T-helper 9 cell (primary cell): ENCODE measurements at places on chromosomes 1 and 21.

DNA sequence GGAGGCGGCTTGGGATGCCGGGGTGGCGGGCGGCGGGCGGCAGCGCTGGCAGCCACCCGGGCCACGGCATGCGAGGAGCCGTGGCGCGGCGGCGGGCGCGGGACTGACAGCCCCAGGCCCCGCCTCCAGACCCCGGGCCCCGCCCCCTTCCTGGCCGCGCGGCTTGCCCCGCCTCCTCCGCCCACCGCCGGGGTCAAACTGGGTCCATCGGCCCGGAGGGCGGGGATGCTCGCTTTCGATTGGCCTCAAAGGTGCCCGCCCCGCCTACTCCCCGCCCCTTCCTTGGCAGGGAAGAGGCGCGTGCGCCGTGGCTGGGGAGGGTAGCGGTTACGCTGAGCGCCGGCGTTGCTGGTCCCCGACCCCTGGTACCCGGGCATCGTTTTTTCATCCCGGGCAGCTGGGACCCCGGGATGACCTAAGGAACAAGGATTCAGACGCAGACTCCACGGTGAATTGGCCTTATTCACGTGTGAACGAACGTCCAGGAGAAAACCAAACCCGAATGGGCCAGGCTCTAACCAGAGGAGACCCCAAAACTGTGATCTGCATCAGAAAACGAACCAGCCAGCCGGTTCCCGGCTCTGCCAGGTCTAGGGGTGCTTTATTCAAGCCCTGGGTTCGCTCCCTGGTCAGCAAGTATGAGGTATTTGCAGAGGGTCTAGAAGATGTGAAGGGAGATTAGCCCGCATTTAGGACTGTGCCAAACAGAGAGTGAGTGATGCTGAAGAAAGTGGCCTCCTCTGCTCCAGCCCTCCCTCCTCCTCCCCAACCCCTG lies 117.2 kb upstream of the GUCA2B start:
- peak; percentile 98 for DNase-seq

DNA sequence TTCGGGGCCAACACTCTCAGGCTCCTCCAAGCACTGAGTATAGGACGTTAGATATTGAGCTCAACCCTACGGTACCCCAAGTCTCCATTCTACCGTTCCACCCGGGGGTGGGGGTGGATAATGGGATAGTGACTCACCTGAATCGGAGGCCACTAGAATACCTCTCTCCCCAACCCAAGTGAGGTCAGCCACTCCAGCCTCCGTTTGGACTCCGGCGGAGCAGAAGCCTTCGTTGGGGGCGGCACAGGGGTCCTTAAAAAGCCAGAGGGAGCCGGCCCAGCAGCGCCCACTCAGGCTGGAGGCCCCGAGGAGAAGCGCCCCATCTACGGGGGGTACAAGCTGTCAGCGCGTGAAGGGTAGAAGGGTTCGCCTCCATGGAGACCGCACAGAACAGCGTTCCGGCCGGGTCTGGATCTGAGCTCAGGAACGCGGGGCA lies 556 bp downstream of the WDR77 start:
- no peak for DNase-seq

GRCh38 chr21:26096494-26097371 lies 73.8 kb downstream of the APP start:
- DNase-seq: no peak

DNA sequence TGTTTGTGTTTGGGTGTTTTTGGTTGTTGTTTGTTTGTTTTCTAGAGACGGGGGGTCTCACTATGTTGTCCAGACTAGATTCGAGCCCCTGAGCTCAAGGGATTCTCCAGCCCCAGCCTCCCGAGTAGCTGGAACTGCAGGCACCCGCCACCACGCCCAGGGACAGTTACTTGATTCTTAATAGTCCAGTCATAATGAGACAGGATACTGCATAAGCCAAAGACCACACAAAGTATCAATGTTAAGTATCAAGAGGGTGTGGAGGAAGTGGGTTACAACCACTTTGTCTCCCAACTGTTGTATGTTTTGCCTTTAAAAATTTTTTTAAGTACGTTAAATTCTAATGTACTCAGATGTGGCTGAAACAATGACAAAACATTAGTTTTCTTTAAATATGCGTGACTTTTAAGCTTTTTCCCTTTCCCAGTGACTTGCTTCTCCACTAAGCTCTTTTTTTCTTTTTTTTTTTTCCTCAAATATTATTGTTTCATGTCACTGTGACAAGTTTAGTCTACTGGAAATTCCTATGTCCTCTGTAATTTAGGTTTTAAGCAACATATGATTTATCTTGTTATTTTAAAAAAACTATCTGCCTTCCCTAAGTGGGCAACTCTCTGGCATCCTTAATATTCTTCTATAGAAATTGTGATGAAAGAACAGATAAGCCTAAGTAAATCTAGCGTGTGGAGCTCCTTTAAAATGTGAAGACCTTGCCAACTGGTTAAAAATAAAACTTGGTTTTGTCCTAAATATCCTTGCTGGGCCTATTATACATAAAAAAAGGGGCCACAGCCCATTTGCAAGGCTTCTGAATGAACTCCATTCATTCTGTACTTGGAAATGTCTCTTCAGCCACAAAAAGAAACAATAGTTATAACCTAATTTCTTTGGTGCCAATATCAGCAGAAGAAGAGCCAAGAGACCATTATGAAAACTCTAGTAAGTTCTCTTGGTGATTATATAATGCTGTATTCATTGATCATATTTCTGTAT lies 56.2 kb upstream of the DPH5 start:
- no peak for DNase-seq

GRCh38 chr1:223752721-223753515 lies 40.6 kb downstream of the CAPN2 start:
- no peak for DNase-seq

GRCh38 chr21:32795376-32795775 lies 23.8 kb upstream of the PAXBP1 start:
- no peak for DNase-seq

DNA sequence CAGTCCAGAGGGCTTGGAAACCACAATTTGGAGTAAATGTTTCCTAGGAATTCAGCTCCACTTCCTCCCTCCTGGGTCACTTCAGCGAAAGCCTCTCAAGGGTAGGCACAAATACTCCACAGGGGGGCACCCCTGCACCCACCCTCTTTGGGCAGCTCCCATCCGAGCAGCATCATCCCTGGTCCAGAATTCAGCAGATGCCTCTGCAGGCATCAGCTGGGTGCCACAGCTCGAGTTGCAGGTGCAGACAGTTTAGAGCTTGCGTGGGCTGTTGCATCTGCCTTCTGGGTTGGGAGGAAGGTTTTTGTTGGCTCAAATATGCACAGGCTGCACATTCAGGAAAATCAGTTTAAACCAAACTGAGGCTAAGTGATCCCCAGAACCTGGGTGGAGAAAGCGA lies 25.0 kb downstream of the KANK4 start:
- DNase-seq: no peak

- no peak for DNase-seq
Measured at GRCh38 chr1:155970531-155971167, 7.7 kb downstream of the ARHGEF2 start.

GRCh38 chr1:26856604-26857469 lies 6.1 kb upstream of the SFN start:
- no peak for DNase-seq

- DNase-seq: no peak
Measured at GRCh38 chr1:168372861-168373371, 92.2 kb downstream of the TBX19 start.

DNA sequence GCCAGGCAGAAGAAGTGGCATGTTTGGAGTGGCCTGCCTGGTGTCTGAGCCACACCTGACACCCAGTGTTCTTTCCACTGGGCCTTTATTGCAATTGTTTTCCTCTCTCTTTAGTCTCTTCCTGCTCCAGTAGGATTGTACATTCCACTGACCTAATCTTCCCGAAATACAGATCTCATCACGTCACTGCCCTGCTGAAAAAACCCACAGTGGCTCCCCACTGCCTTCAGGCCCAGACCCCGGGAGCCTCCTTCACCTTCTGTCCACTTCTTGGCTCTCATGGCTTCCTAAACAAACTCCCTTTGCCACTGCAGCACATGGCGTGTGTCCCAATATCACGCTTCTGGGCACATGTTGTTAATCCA lies 25.3 kb upstream of the ATP5PO start:
- no peak for DNase-seq

DNA sequence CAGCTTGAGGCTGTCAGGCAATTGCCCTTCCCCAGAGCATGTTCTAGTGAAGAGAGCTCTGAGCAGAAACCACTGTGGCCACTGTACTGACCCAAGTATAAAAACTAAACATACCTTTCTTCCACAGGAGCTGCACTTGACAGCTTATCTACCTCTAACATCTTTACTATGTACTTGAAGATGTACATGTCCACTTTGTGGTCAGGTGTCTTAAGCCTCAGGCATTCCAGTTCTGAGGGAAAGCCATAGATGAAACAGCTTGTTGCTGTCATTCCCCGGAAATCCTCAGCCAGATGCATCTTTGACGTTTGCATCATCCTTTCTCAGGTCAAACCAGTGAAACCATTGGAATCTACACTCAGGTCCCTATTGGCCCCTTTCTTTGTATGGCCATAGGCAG lies 70.4 kb downstream of the CHRM3 start:
- DNase-seq: no peak

DNA sequence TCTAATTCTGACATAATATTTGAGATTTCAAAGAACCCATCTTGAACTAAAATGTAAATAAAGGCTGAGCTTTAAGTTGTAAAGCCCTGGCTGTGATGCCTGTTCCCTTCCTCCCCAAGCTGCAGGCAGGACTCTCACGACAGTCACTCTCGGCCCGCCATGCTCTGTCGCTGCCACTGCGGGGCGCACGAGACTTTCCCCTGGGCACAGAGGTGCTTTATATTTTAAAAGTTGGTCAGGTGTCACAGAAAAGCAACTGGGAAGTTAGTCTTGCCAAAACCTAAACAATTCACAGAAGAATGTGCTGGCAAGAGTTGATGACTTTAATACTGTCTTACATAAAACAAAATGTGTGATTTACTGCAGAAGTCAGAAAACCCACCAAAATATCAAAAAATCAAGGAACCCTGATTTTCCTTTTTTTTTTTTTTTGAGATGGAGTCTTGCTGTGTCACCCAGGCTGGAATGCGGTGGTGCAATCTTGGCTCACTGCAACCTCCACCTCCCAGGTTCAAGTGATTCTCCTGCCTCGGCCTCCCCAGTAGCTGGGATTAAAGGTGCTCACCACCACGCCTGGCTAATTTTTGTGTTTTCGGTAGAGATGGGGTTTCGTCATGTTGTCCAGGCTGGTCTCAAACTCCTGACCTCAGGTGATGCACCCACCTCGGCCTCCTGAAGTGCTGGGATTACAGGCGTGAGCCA lies 10.7 kb downstream of the LRRC47 start:
- no peak for DNase-seq

- no peak for DNase-seq
Measured at GRCh38 chr1:55007625-55008024, 8.9 kb downstream of the BSND start.

DNA sequence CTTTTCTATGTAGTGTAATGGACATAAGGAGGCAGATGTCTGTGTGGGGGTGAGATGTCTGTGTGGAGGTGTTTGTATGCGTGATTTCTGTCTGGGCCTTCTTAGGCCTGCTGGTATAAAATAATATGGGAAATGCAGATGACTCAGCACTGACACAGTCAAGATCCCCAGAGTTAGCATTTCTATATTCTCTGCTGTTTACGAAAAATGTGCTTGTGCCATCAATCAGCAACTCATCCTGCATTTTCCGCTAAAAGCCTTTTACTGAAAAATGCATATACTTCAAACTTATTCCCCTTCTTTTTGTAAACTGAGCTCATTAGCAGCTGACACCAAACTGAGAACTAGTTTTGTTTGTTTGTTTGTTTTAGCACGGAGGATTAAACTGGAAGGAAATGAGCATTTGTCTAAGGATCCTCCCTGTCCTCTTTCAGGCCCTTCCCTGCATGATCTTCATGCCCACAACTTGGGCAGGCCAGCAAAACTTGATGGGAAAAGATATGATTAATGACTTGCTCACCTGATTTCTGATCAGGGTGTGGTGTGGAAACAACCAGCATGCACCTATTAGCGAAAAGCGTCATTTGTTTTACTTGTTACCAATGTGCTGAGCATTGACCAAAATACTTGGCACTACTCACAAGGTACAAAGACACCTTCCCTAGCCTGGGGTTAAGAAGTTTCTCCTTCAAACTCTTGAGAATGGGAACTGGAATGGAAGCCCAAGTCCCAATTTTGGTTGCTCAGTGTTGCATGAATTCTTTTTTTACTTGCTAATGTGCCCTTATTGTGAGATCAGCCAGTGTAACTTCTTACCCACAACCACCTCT lies 77.4 kb downstream of the NDUFS5 start:
- no peak for DNase-seq

- no peak for DNase-seq
Measured at GRCh38 chr21:21436012-21436534, 437.9 kb downstream of the NCAM2 start.

DNA sequence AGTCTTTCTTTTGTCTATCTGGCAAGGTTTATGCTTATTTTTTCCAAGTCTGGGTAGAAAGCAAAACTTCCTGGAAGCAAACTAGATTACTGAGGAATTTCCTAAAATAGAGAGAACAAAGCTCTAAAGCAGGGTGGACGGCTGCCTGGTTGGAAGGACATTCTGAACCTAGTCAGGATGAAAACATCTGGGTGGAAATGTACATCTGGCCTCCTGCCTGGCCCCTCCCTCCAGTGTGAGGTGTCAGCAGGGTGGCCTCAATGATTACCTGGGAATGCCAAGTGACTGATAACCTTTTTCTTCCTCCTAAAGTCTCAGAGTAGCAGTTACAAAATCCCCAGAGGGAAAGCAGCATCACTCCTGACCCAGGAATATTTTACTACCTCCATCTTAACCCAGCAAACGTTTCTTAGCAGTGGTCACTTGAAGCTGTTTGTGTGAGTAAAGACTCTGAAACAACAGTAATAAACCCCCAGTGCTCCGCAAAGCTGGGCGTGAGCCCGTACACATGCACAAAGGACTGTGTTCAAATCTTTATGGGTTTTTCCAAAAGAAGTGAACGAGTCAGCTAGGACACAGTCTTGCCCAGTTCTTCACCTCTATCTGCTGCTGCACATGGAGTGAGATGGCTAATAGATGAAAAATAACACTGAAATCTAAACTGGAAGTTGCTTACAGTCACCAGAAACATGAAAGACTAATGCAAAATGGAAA lies 18.9 kb downstream of the ANGPTL7 start:
- no peak for DNase-seq

DNA sequence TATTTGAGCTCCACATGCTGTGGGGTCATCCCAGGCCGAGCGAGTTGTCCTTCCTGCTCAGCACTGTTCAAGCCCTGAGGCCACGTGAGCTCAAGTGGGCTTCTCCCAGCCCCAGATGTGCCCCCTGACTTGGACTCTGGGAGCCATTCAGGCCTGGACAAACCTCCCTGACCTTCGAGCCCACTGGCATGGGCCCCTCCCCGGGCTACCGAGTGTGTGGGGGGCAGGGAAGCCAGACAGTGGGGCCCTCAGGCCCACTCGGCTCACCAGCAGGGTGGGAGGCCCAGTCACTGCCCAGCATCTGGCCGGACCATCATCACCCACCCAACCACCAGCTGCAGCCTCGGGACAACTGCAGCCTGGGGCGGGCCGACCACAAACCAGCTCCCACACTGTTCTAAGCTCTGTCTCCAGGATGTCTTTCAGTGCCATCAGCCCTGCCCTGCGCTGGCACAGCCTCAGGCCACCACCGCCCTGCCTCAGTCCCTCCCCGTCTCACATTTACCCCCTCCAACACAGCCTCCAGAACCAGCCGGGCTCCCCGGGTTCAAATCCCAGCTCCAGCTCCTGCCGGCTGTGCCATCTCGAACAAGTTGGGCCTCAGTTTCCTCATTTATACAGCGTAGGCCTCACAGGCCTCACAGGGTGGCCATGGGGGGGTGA lies 20.9 kb upstream of the PLEKHG5 start:
- DNase-seq: no peak
